LoVo (cell line): ENCODE measurements at places on chromosomes 7 and 10.

- DNase-seq: peak; percentile 58
These were observed 98.9 kb downstream of the DYNC1I1 start for GRCh38 chr7:95871075-95871848.

DNA sequence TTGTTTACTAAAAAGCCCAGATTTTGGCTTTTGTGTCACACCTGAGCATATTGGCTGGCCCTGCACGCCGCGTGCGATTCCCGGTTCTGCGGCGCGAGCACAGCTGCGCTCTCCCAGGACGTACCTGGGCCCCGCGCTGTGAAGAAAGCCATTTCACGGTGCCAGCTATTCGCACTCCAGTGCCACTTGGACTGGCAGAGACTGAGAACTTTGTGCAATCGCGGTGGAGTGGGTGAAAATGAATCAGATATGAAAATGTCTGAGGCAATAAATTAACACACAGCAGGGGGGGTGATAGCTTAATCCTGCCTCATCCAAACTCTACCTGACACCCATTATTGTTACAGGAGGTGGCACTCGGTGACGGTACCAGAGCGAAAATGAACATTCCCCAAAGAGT, 330.1 kb upstream of the MGMT start:
- DNase-seq: no peak

DNA sequence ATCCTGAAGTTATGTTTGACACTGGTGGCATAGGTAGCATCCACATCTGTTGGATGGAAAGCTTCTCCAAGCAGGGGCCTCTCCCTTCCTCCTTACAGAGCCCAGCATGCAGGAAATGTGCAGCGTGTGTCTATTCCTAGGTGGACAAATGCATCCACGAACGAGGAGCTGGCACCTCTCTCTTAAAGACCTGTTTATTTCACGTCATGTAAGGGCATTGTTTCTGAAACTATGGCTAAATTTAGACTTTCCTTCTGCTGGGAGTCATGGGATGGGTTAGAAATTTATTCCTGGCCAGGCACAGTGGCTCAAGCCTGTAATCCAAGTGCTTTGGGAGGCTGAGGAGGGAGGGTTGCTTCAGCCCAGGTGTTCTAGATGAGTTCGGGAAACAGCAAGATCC, 208.4 kb upstream of the SVIL start:
- no peak for DNase-seq

- DNase-seq: no peak
These were observed 103.5 kb upstream of the ZNF438 start for GRCh38 chr10:31135171-31135570.

- no peak for DNase-seq
These were observed 38.1 kb downstream of the TMEM130 start for GRCh38 chr7:98831641-98832221.

DNA sequence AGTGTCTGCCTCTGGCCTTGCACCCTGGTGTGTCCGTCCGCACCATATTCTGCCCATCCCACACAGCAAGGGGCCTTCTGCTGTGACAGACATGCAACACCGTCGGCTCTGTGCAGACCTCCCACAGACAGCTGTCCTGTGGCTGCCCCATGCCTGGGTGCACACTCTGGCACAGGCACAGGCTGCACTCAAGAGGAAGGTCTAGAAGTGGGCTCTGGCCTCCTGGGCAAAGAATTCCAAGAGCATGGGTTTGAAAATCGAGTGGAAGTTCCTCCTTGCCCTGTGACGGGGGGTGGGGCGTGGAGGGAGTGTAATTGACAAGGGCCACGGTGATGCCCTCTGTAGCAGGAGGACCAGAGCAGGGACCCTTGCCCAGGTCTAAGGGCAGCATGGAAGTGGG, 4.3 kb upstream of the LOXL4 start:
- no peak for DNase-seq

GRCh38 chr10:11237571-11237970, 219.9 kb downstream of the CELF2 start:
- no peak for DNase-seq

DNA sequence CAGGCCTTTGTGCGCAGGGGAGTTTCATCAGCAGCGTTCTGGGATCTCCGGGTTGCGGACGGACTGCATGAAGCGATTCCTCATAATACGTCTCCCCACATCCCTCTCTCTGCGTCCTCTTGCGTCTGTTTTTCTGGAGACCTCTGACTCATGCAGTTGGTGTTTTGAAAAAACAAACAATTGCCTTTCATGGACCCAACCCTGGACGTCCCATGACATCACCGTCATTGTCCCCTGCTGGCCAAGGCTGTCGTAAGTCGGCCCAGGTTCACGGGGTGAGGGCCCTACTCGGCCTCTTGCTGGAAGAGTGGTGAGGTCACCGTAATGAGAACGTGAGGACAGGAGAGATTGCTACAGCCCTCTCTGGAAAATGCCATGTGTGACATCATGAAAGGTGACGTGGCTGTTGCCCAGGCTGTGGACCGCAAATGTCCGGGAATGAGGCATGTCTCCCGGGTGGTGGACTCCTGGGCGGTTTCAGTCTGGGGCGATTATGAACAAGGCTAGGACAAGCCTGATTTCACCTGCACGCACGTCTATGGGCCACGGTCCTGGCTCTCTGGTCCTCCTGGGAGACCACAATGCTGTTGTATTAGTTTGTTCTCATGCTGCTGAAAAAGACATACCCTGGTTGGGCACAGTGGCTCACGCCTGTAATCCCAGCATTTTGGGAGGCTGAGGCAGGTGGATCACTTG, 9.8 kb upstream of the MAFK start:
- DNase-seq: peak; percentile 76

- no peak for DNase-seq
These were observed 135.5 kb upstream of the FRMD4A start for GRCh38 chr10:14466257-14466656.

DNA sequence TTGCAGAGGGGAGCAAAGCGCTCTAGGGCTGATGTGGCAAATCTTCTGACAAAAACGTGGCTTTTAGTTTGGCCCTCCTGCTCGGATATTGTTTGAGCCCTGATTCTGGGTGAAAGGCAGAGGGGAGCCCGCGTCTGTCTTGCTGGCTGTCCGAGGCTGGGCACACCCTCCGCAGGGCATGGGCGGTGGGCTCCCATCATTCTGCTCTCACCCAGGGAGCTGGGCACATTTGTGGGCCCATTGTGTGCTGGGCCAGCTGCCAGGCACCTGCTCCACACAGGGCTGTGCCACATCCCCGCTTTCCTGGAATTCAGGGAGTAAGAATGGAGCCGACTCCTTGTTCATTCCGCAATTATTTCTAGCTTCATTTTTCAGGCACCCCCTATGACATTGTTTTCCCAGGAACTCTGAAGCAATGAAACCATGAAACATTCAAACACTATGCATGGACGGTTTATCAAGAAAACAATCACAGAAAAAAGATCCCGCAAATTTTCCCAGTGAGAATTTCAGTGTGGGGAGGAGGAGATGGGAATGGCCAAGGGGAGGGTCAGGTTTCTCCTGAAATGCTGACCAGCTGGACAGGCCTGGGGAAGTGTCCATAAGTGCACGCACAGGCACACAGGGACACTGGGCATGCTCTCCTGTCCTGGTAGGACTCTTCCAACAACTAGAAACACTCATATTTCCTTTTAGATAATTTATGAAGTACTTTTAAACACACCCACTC, 341.1 kb downstream of the CXCL12 start:
- no peak for DNase-seq

DNA sequence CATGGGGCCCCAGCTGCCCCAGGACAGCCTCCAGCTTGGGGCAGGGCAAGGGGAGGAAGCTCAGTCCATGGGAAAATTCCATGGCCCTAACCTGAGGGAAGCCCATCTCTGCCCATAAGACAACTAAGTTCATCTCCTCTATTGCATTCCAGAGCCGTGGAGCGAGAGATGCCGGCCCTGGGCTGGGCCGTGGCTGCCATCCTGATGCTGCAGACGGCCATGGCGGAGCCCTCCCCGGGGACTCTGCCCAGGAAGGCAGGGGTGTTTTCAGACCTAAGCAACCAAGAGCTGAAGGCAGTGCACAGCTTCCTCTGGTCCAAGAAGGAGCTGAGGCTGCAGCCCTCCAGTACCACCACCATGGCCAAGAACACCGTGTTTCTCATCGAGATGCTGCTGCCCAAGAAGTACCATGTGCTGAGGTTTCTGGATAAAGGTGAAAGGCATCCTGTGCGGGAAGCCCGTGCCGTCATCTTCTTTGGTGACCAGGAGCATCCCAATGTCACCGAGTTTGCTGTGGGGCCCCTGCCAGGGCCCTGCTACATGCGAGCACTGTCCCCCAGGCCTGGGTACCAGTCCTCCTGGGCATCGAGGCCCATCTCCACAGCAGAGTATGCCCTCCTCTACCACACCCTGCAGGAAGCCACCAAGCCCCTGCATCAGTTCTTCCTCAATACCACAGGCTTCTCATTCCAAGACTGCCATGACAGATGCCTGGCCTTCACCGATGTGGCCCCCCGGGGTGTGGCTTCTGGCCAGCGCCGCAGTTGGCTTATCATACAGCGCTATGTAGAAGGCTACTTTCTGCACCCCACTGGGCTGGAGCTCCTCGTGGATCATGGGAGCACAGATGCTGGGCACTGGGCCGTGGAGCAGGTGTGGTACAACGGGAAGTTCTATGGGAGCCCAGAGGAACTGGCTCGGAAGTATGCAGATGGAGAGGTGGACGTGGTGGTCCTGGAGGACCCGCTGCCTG, 4.3 kb downstream of the AOC1 start:
- no peak for DNase-seq

- DNase-seq: no peak
These were observed 382.3 kb downstream of the DNAJB6 start for GRCh38 chr7:157719008-157719682.

DNA sequence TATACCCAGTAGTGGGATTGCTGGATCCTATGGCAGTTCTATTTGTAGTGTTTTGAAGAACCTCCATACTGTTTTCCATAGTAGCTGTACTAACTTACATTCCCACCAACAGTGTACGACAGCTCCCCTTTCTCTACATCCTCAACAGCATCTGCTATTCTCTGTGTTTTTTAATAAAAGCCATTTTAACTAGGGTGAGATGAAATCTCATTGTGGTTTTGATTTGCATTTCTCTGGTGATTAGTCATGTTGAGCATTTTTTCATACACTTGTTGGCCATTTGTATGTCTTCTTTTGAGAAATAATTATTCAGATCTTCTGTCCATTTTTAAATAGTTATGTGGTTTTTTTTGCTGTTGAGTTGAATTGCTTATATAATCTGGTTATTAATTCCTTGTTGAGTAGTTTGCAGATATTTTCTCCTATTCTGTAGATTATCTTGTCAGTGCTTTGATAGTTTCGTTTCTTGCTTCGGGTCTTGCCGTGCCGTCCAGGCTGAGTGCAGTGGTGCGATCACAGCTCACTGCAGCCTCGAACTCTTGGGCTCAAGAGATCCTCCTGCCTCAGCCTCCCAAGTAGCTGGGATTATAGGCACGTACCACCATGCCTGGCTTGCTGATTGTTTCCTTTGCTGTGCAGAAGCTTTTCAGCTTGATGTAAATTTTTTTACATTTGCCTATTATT, 12.0 kb downstream of the MTG1 start:
- DNase-seq: no peak

DNA sequence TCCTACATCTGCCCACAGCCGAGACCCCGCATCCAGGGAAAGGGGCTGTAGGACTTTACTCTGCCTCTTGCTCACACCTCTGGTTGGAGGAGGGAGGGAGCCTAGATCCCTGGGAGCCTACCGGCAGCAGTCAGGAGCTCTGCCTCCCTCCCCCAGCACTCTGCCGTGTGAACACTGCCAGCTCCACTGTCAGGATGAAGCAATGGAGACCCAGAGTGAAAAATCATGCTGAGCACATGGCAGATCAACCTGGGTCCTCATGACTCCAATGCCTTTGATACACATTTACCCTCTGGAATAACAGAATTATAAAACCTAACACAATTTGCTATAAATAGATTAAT, 477.7 kb downstream of the TNS3 start:
- no peak for DNase-seq

GRCh38 chr10:131193923-131194322, 117.6 kb downstream of the TCERG1L start:
- DNase-seq: no peak

DNA sequence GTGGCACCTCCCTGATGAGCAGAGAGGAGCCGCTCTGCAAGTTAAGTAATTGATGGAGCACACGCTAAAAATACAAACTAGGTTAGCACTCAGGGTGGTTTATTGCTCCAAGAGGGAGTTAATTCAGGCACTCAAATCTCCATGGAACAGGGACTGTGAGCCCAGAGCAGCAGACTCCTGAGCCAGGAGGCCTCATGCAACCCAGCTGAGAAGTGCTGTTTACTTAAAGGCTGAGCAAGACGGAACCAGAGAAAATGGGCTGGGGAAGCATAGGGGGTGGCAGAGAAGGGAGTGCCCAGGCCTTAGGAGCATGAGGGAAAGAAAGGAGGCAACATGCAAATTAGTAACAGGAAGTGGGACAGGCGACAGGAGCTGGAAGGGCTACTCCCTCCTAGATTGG, 174.1 kb downstream of the KCNMA1 start:
- no peak for DNase-seq

- no peak for DNase-seq
These were observed 252.2 kb upstream of the PLXNA4 start for GRCh38 chr7:132828502-132828901.

- no peak for DNase-seq
These were observed 27.3 kb upstream of the CADPS2 start for GRCh38 chr7:122913608-122914007.

GRCh38 chr7:38142736-38143135, 35.3 kb upstream of the STARD3NL start:
- DNase-seq: no peak

GRCh38 chr7:82677493-82677892, 233.9 kb upstream of the CACNA2D1 start:
- DNase-seq: no peak

DNA sequence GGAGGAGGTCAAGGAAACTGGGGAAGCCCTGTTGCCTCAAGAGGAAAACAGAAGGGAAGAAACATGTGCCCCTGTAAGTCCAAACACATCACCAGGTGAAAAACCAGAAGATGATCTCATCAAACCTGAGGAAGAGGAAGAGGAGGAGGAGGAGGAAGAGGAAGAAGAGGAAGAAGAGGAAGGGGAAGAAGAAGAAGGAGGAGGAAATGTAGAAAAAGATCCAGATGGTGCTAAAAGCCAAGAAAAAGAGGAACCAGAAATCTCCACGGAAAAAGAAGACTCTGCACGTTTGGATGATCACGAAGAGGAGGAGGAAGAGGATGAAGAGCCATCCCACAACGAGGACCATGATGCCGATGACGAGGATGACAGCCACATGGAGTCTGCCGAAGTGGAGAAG, 82.7 kb upstream of the SAMD8 start:
- no peak for DNase-seq

GRCh38 chr10:7908541-7909210, 90.4 kb downstream of the TAF3 start:
- DNase-seq: peak; percentile 53

- no peak for DNase-seq
These were observed 222.6 kb downstream of the ANK3 start for GRCh38 chr10:60167050-60167449.

DNA sequence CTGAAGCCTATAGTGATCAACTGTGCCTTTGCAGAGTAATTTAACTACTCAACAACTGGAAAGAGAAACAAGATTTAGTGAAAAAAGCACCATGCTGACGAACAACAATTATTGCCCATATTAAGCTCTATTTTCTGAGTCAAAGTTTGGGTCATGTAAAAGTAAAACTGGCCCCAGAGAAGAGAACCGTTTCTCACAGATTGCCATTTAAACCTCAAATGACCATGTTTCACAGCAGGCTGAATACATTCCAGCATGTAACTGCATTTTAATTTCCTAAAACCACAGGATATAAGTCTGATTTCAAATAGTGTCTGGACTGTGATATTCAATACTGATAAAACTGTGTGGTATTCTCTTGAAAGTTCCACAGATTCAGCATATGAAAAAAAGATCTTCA, 140.7 kb downstream of the ATE1 start:
- no peak for DNase-seq

GRCh38 chr10:56351909-56352630, 9.0 kb downstream of the ZWINT start:
- DNase-seq: no peak

- no peak for DNase-seq
These were observed 2.9 kb downstream of the ELFN1 start for GRCh38 chr7:1672851-1673486.
